Fibroblast of lung (primary cell): ENCODE measurements at places on chromosomes 6 and 20. TPM values are rescaled to one million over a fixed set of nuclear protein-coding genes. Genes with fewer than 3 reads are reported as not detected.

DNA sequence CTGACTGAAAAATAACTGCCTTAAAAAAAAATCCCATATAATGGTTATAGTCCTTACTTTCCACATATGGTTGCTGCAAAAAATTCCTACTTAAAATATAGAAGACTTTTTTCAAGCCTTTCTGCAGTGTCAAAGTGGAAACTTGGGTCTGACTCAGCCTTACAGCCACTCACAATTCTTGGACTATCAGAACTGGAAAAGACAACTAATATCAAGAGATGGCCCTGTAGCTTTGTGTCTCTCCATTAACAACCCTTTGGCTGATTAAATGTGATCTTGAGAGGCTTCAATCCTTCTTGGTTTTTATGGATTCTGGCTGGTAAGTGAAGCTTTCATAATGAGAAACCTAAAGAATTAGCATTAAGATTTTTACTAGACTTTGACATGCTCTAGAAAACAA is 307.8 kb downstream of the RNGTT start:
- no peak overlapping the region for H3K4me3 ChIP-seq
- DNase-seq, result no peak
- no peaks in the 10 kb centered on the region for H3K4me1 ChIP-seq
- no peak overlapping the region for H3K27ac ChIP-seq

- no peaks in the 10 kb centered on the region for H3K4me1 ChIP-seq
- H3K27ac ChIP-seq, result no peak overlapping the region
- H3K4me3 ChIP-seq, result no peak overlapping the region
- H3K27me3 ChIP-seq, result no peaks in the 10 kb centered on the region
These were observed 15.7 kb upstream of the TGM3 start for GRCh38 chr20:2280082-2280481.

DNA sequence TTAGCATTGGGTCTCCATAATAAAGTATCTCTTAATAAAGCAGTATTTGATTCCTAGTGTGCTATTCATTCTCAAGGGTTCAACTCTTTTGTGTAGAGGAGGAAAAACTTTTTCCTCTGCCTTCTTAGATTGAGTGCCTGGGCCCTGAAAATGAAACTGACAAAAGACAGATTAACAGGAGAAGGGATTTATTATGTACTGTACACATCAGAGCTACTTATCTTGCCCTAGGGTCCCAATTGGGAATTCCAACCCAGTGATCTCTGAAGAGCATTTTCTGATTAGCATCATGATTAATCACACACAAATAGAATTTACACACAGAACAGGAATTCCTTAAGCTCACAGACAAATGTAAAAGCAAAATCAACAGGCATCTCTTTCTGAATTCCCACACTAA is 128.9 kb downstream of the CD164 start:
- no peaks in the 10 kb centered on the region for H3K36me3 ChIP-seq
- no peak overlapping the region for H3K4me3 ChIP-seq
- H3K27ac ChIP-seq, result no peak overlapping the region

DNA sequence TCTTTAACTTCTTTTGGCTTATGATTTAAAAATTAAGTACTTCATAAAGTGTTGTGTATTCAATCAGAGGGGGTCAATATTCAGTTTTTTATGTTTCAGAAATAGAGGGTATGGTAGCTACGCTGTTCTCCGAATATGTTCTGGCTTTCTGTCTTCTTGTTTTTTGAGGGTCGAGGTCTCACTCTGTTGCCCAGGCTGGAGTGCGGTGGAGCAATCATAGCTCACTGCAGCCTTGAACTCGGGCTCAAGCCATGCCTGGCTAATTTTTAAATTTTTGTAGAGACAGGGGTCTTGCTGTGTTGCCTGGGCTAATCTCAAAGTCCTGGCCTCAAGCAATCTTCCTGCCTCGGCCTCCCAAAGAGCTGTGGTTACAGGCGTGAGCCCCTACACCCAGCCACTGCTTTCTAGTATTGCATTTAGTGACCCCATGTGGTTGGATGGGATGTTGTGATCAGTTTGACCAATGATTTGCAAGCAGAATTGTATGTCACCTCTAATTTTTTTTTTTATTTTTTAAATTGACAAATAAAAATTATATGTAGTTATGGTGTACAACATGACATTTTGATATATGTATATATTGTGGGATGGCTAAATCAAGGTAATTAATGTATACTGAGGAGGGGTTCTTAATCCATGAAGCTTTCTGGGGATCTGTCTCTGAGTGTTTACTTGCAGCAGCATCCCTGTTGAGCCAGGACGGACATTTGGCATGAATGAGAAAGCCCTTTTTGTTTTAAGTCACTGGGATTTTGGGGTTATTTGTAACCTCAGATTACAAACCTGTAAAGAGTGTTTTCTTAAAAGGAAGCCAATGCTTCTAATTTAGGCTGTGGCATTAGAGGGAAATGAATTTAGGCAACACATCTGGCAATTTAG is 38.5 kb upstream of the DEK start:
- no peak for DNase-seq
- no peaks in the 10 kb centered on the region for H3K36me3 ChIP-seq
- peaks cover 4% of the 10 kb centered on the region for H3K4me1 ChIP-seq
- H3K4me3 ChIP-seq, result no peak overlapping the region

GRCh38 chr20:10654630-10655029 is 19.2 kb downstream of the JAG1 start:
- H3K27ac ChIP-seq, result no peak overlapping the region
- H3K4me3 ChIP-seq, result no peak overlapping the region
- H3K36me3 ChIP-seq, result peaks cover 5% of the 10 kb centered on the region

GRCh38 chr20:19970256-19970765 is 46.9 kb upstream of the NAA20 start:
- DNase-seq, result no peak
- H3K4me3 ChIP-seq, result no peak overlapping the region
- H3K27ac ChIP-seq, result no peak overlapping the region
- H3K36me3 ChIP-seq, result no peaks in the 10 kb centered on the region
- H3K27me3 ChIP-seq, result no peaks in the 10 kb centered on the region

DNA sequence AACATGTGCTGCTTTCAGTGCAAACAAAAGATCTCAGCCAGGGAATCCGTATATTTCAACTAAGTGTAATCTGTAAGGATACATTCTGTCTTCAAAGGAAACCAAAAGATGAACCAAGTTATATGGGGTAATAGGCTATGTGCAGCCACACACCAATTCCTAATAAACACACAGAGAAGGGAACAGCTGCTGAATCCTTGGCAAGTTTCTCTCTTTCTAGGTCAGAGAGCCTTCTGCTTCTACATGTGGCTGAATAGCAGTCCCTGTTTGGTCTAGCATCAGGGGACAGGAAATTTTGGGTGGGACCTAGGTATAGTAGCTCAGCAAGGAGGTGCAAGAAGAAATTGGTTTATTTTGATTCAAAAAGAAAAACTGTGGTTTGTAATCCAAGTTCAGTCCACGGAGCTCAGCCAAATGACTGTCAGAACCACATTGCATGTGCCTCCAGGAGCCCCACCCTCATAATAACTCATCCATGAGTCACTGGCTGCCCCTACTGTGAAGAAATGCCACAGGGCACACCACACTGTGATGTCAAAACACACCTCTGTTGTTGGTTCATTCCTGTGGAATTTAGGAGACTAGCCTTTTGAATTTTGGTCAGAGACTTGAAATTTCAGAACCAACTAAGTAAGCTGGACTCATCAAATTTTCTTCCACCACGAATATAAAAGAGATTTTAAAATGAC is 21.1 kb downstream of the SPTLC3 start:
- H3K27ac ChIP-seq, result no peak overlapping the region
- peak overlapping the region; percentile 30 for H3K4me3 ChIP-seq
- DNase-seq, result peak; percentile 97
- no peaks in the 10 kb centered on the region for H3K4me1 ChIP-seq

DNA sequence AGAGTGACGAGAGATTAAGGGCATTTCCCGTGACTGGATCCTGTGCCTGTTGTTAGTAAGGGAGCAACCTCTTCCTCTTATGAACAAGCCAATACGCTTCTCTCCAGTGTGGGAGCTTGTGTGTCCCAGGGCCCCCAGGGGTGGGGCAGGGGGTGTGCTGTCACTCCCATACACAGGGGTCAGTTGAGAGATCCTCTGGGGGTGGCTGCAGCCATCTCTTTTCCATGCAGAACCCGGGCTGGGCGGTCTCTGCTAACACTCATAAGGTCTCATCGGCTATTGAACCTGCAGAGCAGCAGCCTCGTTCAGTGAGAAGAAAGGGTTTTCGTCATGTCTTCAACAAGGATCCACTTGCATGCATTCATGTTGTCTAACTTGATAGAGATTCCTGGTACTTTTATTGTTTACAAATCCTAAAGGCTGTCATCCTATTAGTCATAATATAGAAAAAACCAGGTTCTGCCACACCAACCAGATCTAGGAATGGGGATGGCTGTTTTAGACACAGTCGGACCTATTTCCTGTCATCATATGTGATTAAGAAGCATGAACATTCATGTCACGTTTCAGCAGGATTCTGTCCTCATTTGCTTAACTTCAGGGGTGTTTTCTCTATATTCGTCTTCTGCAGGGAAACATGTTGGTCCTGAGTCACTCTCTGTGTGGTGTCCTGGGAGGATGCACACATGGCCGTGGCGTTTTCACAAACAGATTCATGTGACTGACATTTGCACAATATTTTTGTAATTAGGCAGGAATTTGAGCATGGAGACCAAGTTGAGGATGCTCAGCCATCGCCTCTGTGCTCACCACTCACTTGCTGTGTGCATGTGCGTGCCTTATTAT is 13.3 kb upstream of the THBS2 start:
- H3K27me3 ChIP-seq, result no peaks in the 10 kb centered on the region
- H3K36me3 ChIP-seq, result no peaks in the 10 kb centered on the region
- no peak overlapping the region for H3K27ac ChIP-seq
- H3K4me1 ChIP-seq, result peaks cover 6% of the 10 kb centered on the region
- no peak for DNase-seq
- no peak overlapping the region for H3K4me3 ChIP-seq

DNA sequence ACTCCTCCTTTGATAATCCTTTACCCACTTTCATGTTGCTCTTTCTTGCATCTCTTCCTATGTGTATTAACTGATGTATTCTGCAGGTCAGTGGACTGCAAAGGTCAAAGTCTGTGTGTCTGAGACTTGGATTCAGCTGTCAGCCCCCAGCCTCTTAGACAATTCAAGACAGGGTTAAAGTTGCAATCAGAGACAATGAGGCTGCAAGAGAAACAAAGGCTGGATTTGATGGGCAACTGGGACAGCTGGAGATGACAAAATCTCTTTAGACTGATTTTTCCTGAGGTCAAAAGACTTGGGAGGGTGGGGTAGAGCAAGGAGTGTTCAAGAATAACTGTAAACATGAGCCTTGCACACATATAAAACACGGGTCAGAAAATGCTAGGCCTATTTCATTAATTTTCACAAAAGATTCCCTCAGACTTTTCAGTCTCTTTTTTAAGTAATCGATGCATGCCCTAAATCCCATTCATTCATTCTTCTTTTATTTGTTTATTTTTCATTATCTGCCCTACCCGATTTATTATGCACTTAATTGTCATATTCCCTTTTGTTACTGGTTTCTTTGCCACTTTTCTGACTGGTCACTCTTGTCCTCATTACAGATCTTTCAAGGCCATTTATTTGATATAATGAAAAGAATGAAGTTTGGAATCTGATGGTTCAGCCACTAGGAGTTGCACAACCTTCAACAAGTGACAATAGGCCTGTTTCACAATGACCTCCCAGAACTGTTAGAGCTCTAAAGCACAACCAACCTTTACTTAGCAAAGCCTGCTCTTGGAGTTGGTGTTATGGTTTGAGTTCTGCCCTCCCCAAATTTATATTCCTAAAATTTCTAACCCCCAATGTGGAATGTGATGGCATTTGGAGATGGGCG is 33.8 kb upstream of the AKAP12 start:
- no peaks in the 10 kb centered on the region for H3K27me3 ChIP-seq
- DNase-seq, result no peak
- no peaks in the 10 kb centered on the region for H3K4me1 ChIP-seq
- no peaks in the 10 kb centered on the region for H3K36me3 ChIP-seq
- no peak overlapping the region for H3K4me3 ChIP-seq

GRCh38 chr20:48797850-48798747 is 29.7 kb downstream of the PREX1 start:
- DNase-seq, result no peak
- H3K27me3 ChIP-seq, result no peaks in the 10 kb centered on the region
- H3K4me1 ChIP-seq, result no peaks in the 10 kb centered on the region
- no peak overlapping the region for H3K27ac ChIP-seq
- H3K4me3 ChIP-seq, result no peak overlapping the region
- H3K36me3 ChIP-seq, result no peaks in the 10 kb centered on the region

DNA sequence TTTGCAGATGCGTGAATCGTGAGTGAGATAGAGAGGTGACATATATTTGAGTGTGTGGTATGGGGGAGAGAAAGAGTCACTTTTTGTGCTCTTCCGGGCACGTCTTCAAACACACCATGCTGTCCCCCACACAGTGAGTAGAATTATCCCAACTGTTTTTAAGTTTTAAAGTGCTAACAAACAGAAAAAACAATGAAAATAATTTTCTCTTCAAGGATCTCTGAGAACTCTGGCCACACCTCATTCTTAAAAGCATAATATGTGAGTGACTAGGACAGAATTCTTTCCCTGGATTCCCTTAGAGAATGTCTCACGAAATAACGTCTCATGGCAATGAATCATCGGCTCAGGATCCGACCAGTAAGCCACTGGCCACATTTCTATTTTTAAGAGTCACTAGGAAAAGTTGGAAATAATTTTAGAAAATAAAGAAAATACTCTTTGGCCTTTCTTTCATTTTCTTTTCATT is 235.7 kb upstream of the ZNF217 start:
- peaks cover 10% of the 10 kb centered on the region for H3K4me1 ChIP-seq
- peak overlapping the region; percentile 48 for H3K4me3 ChIP-seq
- no peaks in the 10 kb centered on the region for H3K27me3 ChIP-seq
- no peaks in the 10 kb centered on the region for H3K36me3 ChIP-seq
- peak overlapping the region; percentile 98 for H3K27ac ChIP-seq
- DNase-seq, result peak; percentile 97

DNA sequence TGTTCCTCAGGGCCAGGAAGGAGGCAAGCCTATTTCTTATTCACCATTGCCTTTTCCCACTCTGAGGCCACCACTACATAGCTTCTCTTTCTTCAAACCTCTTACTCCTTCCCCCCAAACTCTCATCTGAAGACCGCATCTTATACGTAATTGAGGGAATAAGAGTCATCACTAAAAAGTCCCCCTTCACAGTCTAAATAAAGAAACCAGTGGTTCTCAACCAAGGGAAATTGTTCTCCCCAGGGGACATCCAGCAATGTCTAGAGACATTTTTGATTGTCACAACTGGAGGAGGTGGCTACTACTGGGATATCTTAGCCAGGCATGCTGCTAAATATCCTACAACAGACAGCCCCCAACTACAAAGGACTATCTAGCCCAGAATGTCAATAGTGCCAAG is 327.6 kb upstream of the CNR1 start:
- no peak overlapping the region for H3K27ac ChIP-seq
- H3K27me3 ChIP-seq, result no peaks in the 10 kb centered on the region
- H3K4me1 ChIP-seq, result no peaks in the 10 kb centered on the region

- no peaks in the 10 kb centered on the region for H3K36me3 ChIP-seq
- no peaks in the 10 kb centered on the region for H3K27me3 ChIP-seq
- H3K27ac ChIP-seq, result no peak overlapping the region
- H3K4me1 ChIP-seq, result peaks cover 12% of the 10 kb centered on the region
These were observed 124.3 kb downstream of the SCML4 start for GRCh38 chr6:107699697-107700325.

- no peak overlapping the region for H3K4me3 ChIP-seq
- no peaks in the 10 kb centered on the region for H3K36me3 ChIP-seq
- H3K27ac ChIP-seq, result no peak overlapping the region
- H3K27me3 ChIP-seq, result peaks cover 63% of the 10 kb centered on the region
- DNase-seq, result no peak
These were observed 38.8 kb upstream of the HLA-E start for GRCh38 chr6:30450548-30450908.

- no peaks in the 10 kb centered on the region for H3K27me3 ChIP-seq
- H3K4me1 ChIP-seq, result peaks cover 4% of the 10 kb centered on the region
- no peak overlapping the region for H3K27ac ChIP-seq
- H3K36me3 ChIP-seq, result no peaks in the 10 kb centered on the region
- no peak for DNase-seq
These were observed 16.3 kb downstream of the RIN2 start for GRCh38 chr20:19774135-19774933.

Gene GRIK2
- total RNA-seq, result under 0.01 and 0.33 TPM in 2 replicates

Gene SPATS1
- under 0.01 TPM in 1 of 2 replicates, not detected in the other for total RNA-seq

Gene TMEM200A
- 44.2 and 51.7 TPM in 2 replicates for total RNA-seq

Gene HLA-DRA
- 0.17 and 1.0 TPM in 2 replicates for total RNA-seq
